CD4-positive, alpha-beta T cell (primary cell): ENCODE measurements at places on chromosomes 11 and 22.

DNA sequence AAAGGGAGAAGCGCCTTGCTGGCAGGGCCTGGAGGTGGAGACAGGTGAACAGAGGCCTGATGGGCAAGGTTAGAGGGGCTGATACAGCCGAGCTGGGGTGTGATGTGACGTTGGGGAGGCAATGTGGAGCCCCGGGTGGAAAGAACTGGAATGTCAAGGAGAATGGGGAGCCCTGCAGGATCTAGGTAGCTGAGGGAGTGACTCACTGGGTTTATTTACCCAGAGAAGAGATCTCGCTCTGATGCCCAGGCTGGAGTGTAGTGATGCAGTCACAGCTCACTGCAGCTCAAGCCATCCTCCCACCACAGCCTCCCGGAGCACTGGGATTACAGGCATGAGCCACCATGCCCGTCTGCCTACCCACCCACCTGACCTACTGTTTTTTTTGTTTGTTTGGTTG, 1.9 kb upstream of the CYB5R3 start:
- no peaks in the 10 kb centered on the region for H3K27me3 ChIP-seq
- peaks cover 3% of the 10 kb centered on the region for H3K36me3 ChIP-seq
- H3K4me3 ChIP-seq = no peak overlapping the region
- H3K4me1 ChIP-seq = peaks cover 34% of the 10 kb centered on the region
- no peak overlapping the region for H3K27ac ChIP-seq

DNA sequence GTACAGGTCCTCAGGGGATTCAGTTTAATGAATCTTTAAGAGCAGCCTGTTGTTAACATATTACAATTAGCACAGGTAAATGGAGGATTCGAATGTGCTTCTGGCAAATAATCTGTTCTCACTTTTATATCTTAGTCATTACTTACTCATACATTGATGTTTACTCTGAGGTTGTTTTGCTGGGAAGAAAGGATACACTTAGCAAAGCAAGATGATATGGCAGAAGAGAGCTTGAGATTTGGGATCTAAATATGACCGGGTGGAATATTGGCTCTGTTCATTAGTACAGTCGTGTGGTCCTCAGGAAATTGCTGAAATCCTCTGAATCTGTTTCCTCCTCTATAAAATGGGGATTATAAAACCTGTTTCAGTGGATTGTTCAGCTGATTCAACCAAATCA, 59.7 kb downstream of the SPON1 start:
- no peak overlapping the region for H3K27ac ChIP-seq
- H3K36me3 ChIP-seq = no peaks in the 10 kb centered on the region
- no peaks in the 10 kb centered on the region for H3K27me3 ChIP-seq
- DNase-seq = no peak
- no peak overlapping the region for H3K4me3 ChIP-seq
- H3K4me1 ChIP-seq = no peaks in the 10 kb centered on the region

- DNase-seq = no peak
- H3K36me3 ChIP-seq = no peaks in the 10 kb centered on the region
Measured at GRCh38 chr11:116084511-116084910, 580.3 kb upstream of the CADM1 start.

DNA sequence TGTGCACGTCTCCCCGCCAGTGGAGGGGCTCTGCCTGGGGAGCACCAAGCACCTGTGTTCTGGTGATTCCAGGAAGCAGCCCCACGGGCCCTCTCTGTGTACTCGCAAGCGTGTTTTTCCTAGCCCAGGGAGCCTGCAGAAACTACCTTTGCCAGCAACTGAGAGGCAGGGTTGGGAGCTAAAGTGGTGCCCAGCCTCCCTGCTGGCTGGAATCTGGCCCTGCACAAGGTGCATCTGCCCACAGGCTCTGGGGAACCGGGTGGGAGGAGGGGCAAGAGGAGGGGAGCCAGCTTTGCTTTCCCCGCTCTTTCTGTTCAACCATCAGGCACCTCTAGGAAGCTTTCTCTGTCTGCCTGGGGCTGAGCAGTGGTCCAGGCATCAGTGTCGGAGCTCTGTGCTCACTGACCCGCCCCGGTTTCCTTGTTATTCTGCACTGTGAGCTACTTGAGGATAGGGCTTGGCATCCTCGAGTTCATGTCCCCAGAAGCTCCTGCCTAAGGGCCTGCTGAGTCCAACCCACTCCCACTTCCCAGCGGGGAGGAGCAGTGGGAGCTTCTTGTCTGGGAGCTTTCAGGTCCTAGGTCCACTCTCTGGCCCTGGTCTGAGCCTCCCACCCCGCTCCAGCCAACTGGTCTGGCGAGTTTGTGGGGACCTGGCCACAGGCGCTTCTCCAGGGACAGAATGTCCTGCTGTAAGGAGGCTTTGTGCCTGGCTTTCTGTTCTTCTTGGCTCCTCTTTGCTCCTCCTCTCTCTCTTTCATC, 14.9 kb downstream of the DAGLA start:
- no peak for DNase-seq
- no peaks in the 10 kb centered on the region for H3K27me3 ChIP-seq
- peaks cover 45% of the 10 kb centered on the region for H3K4me1 ChIP-seq
